Activated CD8-positive, alpha-beta T cell treated with anti-CD3 and anti-CD28 coated beads, Interleukin-2, amount 10 ng/mL, durations not matched to agents 7 days and 5 days (primary cell): ENCODE measurements at places on chromosomes 1 and 21. TPM values are rescaled to one million over a fixed set of nuclear protein-coding genes. Genes with fewer than 3 reads are reported as not detected.

The RUNX3 gene
- 144 TPM for total RNA-seq

The SCMH1 gene
- total RNA-seq, result 25.1 TPM

The PHACTR4 gene
- 30.8 TPM for total RNA-seq

The UBASH3A gene
- total RNA-seq, result 74.0 TPM

The AMY1A gene
- total RNA-seq, result not detected

The OR2AJ1 gene
- not detected for total RNA-seq

The CSF1 gene
- 40.3 TPM for total RNA-seq

The ALX3 gene
- not detected for total RNA-seq

The KRTAP7-1 gene
- not detected for total RNA-seq
